ENCODE measurements at places on chromosomes 16 and 17. TPM values are rescaled to one million over a fixed set of nuclear protein-coding genes. Genes with fewer than 3 reads are reported as not detected.

DNA sequence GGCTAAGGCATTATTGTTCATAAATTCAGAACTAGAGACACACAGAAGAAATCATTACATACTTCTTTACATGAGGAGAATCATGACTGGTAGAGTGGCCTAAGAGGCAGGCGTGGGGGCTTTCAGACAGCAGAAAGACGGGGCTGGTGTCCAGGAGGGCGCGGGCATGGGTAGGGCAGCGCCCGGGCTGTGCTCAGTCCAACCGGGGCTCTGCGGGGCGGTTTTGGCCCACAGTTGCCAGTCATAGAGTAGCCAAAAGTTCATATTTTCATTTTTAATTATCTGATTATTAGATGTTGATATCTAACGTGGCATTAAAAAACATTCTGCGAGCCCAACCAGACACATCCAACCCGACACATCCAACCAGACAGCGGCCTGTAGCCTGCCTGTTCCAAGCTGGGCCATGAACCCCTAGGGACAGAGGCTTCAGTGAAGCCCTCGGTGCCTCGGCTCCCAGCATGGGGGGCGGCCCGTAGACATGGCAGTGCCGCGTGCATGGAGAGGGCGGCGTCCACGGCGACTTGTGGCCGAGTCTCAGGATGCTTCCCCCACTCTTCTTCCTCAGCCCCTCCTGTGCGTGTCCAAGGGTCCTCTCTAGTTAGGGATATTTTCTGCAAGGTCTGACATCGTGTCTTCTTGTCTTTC, 162.4 kb upstream of the CHMP6 start:
- H3K36me3 ChIP-seq: peaks cover 24% of the 10 kb centered on the region
- peaks cover 31% of the 10 kb centered on the region for H3K4me1 ChIP-seq
- no peak overlapping the region for H3K27ac ChIP-seq
- H3K27me3 ChIP-seq: no peaks in the 10 kb centered on the region

DNA sequence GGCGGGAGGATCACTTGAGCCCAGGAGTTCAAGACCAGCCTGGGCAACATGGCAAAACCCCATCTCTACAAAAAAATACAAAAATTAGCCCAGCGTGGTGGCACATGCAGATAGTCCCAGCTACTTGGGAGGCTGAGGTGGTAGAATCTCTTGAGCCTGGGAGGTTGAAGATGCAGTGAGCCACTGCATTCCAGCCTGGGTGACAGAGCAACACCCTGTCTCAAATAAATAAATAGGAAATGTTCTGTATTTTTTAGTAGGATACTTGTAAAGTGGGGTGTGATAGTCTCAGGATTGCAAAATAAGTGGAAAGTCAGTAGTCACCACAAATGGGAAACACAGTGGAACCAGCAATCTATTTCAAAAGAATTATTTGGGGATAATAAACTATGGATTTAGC, 4.0 kb downstream of the RSPRY1 start:
- H3K4me3 ChIP-seq: no peak overlapping the region
- H3K27me3 ChIP-seq: no peaks in the 10 kb centered on the region
- H3K36me3 ChIP-seq: no peaks in the 10 kb centered on the region

- H3K4me1 ChIP-seq: peaks cover 14% of the 10 kb centered on the region
- no peaks in the 10 kb centered on the region for H3K27me3 ChIP-seq
- H3K27ac ChIP-seq: no peak overlapping the region
- no peak for DNase-seq
Measured at GRCh38 chr16:74667255-74667700, 601 bp upstream of the RFWD3 start.

DNA sequence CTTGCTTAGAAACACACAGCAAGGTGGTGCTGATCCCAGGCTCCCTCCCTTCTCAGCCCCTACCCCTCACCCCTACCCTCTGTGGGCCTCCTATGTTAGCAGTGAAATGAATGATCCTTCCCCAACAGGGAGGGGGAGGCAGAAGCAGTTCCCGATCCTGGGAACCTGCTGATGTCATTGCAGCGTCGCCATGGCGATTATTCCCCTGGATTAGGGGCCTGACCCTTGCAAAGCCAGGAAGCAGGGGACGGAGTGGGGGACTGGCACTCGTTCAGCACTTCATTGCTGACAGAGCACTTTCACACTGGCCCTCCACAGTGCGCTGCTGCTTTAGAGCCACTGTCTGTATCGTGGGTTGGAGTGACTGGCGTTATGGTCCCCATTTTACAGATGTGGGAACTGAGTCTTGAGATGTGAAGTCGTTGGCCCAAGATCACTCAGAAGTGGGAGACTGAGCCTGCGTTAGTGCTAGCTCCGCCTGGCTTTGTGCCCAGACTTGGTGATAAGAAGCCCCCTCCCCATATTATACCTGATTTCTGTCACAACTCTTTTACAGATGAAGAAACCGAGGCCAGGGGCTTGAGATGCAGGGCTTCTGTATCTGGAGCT, 26.6 kb downstream of the LASP1 start:
- no peaks in the 10 kb centered on the region for H3K36me3 ChIP-seq
- H3K4me1 ChIP-seq: peaks cover 62% of the 10 kb centered on the region
- H3K27ac ChIP-seq: no peak overlapping the region

DNA sequence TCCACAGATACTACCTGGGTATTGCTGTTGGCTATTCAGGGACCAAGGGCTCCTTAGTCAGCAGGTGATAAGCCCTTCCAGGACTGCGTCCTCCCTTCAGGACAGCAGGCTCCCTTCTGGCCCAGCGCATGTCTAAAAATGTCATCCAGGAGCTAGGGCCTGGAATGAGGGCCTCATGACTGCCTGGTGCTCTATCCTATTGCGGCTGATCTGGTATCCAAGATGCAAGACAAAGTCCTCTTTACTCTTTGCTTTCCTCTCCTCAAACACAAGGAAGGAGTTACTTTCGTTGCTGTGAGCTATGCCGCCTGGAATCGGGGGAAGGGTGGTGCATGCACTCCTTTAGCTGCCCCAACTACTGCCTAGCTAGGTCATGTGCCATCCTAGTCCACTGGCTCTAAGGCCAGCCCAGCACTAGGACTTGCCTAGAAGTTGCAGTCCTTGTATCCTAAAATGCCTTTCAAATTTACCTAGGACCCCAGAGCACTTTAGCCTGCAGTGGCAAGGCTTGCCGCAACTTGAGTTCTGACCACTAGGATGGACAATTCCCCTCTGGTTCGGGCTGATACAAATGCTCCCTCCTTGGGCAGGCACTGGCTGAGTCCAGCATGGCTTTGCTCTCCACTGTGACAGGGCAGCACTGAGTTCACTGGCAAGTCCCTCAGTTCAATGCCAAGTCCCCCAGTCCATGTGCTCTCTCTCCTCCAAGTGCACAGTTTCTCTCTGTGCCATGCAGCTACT, 10.1 kb upstream of the TMEM219 start:
- H3K27me3 ChIP-seq: no peaks in the 10 kb centered on the region
- DNase-seq: no peak
- H3K36me3 ChIP-seq: no peaks in the 10 kb centered on the region
- no peaks in the 10 kb centered on the region for H3K4me1 ChIP-seq
- no peak overlapping the region for H3K27ac ChIP-seq

DNA sequence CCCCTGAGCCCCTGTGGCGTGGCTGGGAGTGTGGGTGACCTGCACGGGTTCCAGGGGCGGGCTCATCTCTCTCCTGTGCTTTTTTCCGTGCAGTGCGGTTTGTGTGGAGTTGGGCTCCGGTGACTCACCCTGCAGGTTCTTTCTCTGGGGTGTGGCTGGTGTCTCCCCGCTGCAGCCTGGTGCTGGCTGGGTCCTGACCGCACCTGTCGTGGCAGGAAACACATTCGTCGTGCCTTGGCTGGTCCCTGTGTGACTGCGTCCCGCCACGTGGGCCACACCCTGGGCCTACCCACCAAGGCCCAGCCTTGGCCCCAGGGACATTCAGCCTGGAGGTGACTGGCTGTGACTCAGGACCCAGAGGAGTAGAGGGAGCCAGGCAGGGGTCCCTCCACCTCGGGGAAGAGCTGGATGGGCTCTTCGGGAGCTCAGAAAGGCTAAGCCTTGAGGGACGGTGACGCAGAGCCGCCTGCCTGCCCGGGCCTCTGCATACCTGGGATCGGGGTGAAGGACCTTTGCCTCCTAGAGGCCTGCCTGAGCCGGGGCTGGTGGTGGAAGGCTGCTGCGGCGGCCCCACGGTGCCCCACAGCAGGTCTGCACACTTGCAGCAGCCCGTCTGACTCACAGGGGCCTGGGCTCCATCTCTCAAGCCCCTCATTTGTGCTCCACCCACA, 7.8 kb downstream of the TRAF7 start:
- H3K27me3 ChIP-seq: no peaks in the 10 kb centered on the region
- no peak overlapping the region for H3K4me3 ChIP-seq
- no peaks in the 10 kb centered on the region for H3K4me1 ChIP-seq
- no peak overlapping the region for H3K27ac ChIP-seq
- DNase-seq: no peak
- H3K36me3 ChIP-seq: no peaks in the 10 kb centered on the region

- H3K36me3 ChIP-seq: peaks cover 7% of the 10 kb centered on the region
- H3K27ac ChIP-seq: no peak overlapping the region
- no peaks in the 10 kb centered on the region for H3K27me3 ChIP-seq
- no peak for DNase-seq
Measured at GRCh38 chr16:74298104-74298503, 1.5 kb downstream of the PSMD7 start.

DNA sequence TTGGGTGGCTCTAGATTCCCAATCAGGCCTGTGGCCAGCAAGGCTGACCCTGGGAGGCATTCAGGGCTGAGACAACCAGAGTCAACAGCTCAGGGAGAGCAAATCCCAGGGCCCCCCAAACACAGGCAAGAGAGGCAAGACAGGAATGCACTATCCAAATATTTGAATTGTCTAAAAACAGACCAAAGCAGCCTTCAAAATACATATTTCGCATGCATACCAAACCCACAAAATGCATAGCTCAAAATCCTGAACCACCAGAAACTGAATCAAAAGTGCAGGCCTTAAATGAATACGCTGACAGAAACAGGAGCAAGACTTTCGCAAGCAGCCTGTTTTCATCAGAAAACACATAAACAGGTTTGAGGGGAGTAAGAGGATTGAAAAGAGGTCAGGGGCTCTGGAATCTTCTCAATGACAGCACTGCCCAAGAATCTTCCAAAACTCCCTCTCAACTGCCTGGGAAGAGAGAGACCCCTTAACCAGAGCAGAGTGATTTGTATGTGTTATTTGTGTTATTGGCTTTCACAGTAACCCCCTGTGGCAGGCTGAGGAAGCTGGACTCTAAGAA, 213.6 kb upstream of the CDH5 start:
- H3K27me3 ChIP-seq: no peaks in the 10 kb centered on the region
- no peaks in the 10 kb centered on the region for H3K36me3 ChIP-seq
- H3K4me3 ChIP-seq: no peak overlapping the region
- no peak overlapping the region for H3K27ac ChIP-seq

GRCh38 chr17:63841350-63842172, 924 bp downstream of the SMARCD2 start:
- H3K4me3 ChIP-seq: peak overlapping the region; percentile 89
- no peaks in the 10 kb centered on the region for H3K27me3 ChIP-seq
- peak overlapping the region; percentile 90 for H3K27ac ChIP-seq
- peaks cover 35% of the 10 kb centered on the region for H3K4me1 ChIP-seq
- no peaks in the 10 kb centered on the region for H3K36me3 ChIP-seq
- DNase-seq: peak; percentile 37

DNA sequence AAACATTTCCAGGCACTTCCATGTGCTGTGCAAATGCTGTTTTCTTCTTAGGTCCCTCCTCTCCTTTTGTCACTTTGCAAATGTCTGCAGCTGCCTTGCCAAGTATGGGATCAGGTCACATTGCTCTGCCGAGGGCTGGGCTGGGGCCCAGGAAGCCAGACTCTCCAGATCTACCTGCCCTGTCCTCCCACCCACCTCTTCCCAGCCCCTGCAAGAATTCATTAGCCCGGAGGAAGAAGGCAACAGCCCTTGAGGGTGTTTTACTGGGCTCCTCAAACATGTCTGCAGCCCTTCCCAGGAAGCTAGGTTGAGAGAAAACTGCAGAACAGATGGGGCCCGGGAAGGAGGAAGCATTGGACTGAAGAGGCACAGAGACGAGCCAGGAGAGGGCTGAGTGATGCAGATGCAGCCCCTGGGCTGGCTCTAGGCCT, 47.1 kb downstream of the WSB1 start:
- no peak overlapping the region for H3K4me3 ChIP-seq
- no peak overlapping the region for H3K27ac ChIP-seq
- H3K27me3 ChIP-seq: no peaks in the 10 kb centered on the region
- H3K4me1 ChIP-seq: peaks cover 13% of the 10 kb centered on the region
- no peak for DNase-seq

DNA sequence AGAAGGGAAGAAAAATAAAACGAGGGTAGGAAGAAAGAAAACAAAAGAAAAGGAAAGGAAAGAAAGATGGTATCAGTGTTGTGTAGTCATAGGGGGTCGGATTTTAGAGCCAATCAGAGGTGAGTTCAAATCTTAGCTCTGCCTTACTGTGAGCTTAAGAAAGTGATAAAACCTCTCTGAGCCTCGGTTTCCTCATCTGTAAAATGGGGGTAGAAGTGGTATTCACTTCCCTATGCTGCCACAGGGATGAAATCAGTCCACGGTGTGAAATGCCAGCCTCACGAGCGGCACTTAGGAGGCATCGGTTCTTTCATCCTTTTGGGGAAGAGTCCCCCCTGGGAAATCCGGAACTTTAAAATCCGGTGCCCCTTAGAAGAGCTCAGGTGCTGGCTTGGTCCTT, 6.1 kb downstream of the KCNG4 start:
- H3K27ac ChIP-seq: no peak overlapping the region
- DNase-seq: no peak
- no peaks in the 10 kb centered on the region for H3K36me3 ChIP-seq
- H3K4me3 ChIP-seq: no peak overlapping the region
- H3K27me3 ChIP-seq: no peaks in the 10 kb centered on the region
- no peaks in the 10 kb centered on the region for H3K4me1 ChIP-seq

DNA sequence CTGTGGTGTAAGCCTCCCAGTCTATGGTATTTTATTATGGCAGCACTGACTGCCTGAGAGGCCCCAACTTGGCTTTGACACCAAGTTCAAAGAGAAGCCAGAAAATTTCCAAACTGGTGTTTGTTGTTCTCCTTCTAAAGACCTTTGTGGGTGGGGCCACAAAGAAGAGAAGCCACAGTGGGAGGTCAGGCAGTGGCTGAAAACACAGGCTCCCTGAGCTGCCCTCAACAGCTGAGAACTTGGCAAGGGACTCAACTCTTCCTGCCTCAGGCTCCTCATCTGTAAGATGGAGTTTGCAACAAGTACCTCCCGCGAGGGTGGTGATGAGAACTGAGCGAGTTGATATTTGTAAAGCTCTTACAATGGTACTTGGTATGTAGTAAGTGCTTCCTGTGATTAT, 18.2 kb downstream of the CES5A start:
- H3K27me3 ChIP-seq: no peaks in the 10 kb centered on the region
- no peaks in the 10 kb centered on the region for H3K36me3 ChIP-seq
- DNase-seq: no peak
- no peak overlapping the region for H3K27ac ChIP-seq
- no peak overlapping the region for H3K4me3 ChIP-seq

- DNase-seq: no peak
- H3K27me3 ChIP-seq: no peaks in the 10 kb centered on the region
- no peaks in the 10 kb centered on the region for H3K4me1 ChIP-seq
- no peak overlapping the region for H3K27ac ChIP-seq
- peaks cover 1% of the 10 kb centered on the region for H3K36me3 ChIP-seq
Measured at GRCh38 chr16:14491861-14492529, 138.1 kb downstream of the PARN start.

Gene TBC1D3K
- total RNA-seq: not detected

Gene RAMP2
- total RNA-seq: not detected

Gene CDH1
- total RNA-seq: 1.7 TPM

Gene CCR7
- total RNA-seq: 451 TPM

Gene PAQR4
- 1.8 TPM for total RNA-seq

Gene MPP3
- not detected for total RNA-seq

Gene ADAP2
- total RNA-seq: 14.6 TPM

Gene CCDC144A
- total RNA-seq: 4.8 TPM

Gene OTOP2
- total RNA-seq: not detected

Gene EPX
- total RNA-seq: not detected

Gene ZPBP2
- 1.7 TPM for total RNA-seq

Gene SLC6A4
- not detected for total RNA-seq

Gene RPH3AL
- total RNA-seq: 13.3 TPM

Gene PERCC1
- 0.34 TPM for total RNA-seq
